ENCODE measurements at places on chromosomes 7 and 10. TPM values are rescaled to one million over a fixed set of nuclear protein-coding genes. Genes with fewer than 3 reads are reported as not detected.

The DGKI gene
- 0.02 TPM for total RNA-seq

The SEMA3E gene
- total RNA-seq, result not detected

The ANAPC16 gene
- 69.5 TPM for total RNA-seq

The NPC1L1 gene
- total RNA-seq, result not detected

The OR9A2 gene
- total RNA-seq, result not detected
